ENCODE measurements at places on chromosomes 11 and 22.

DNA sequence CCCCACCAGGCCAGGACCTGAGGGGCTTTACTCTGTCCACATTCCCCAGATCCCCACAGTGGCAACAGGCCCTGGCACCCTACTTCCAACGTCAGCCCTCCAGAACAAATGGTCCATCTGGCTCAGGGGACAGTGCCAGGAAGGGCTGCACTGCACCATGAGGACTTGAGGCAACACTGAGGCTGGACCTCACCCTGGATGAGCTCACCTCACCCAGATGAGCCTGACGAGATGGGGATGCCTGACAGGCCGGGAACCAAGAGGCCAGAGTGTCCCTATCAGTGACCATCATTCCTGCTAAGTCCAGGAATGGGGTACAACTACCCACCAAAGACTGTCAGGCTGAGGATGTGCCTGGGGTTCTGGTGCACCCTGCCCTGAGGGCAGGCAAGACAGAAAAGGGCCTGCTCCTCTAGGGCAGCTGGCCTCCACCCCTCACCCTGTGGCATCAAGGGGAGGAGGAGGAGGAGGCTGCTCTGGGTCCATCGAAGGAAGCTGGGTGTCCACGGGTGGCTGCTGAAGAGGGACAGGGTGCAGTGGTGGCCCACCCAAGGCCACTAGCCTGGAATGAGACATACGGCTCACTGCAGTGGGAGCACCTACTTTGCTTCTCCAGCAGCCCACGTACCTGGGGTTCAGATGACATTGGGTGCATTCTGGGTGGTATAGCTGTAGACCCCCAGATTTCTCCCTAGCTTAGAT lies 14.6 kb downstream of the RSPH14 start:
- DNase-seq: no peak

- DNase-seq: peak; percentile 48
Observed at GRCh38 chr11:125348674-125349309, 147.3 kb downstream of the FEZ1 start.

GRCh38 chr11:33379947-33380346 lies 122.8 kb downstream of the HIPK3 start:
- DNase-seq: no peak

- DNase-seq: no peak
Observed at GRCh38 chr11:5847711-5848110, 6.0 kb upstream of the OR52E6 start.

- peak; percentile 20 for DNase-seq
Observed at GRCh38 chr22:32206774-32207758, 2.2 kb upstream of the RFPL2 start.

GRCh38 chr11:65639623-65640482 lies 2.0 kb downstream of the SIPA1 start:
- DNase-seq: no peak

DNA sequence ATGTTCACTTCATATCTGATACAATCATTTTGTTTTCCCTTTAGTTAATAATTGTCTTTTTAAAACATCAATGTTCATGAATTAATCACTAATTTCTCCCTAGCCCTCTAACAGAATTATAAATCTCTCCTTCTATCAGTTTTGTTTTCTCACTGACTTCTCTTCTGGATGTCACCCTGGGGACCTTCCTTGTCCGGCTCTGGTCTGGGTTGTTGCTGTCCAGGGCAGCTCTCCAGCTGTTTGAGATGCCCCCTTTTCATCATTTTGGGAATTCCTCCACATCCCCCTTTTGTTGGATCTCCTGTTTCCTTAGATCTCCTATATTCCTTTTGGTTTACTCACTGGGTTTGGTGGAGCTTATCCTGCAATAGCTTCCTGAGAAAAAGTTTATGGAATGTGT lies 35.6 kb upstream of the PSMA1 start:
- DNase-seq: peak; percentile 16

DNA sequence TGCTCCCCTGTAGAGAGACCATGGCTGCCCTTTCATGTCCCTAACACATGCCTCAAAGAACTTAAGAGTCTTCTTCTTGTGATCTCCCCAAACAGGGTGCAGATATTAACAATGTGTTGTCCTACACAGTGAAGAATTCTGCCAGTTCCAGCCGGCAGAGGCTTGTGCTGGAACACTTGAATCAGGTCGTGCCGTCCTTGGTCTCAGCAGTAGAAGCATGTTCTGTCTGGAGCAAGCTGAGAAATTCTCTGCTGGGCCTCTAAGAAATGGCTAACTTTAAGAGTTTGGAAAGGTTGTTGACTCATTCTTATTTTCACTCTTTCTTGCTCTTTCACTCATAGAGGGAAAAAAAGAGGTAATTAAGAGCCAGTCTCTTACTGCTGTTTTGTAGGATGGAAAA lies 71.1 kb upstream of the SLC25A18 start:
- DNase-seq: no peak

- DNase-seq: no peak
Observed at GRCh38 chr11:56990702-56991101, 2.0 kb downstream of the OR5AK2 start.

- DNase-seq: peak; percentile 95
Observed at GRCh38 chr11:57424792-57425564, 1.9 kb downstream of the SLC43A3 start.

DNA sequence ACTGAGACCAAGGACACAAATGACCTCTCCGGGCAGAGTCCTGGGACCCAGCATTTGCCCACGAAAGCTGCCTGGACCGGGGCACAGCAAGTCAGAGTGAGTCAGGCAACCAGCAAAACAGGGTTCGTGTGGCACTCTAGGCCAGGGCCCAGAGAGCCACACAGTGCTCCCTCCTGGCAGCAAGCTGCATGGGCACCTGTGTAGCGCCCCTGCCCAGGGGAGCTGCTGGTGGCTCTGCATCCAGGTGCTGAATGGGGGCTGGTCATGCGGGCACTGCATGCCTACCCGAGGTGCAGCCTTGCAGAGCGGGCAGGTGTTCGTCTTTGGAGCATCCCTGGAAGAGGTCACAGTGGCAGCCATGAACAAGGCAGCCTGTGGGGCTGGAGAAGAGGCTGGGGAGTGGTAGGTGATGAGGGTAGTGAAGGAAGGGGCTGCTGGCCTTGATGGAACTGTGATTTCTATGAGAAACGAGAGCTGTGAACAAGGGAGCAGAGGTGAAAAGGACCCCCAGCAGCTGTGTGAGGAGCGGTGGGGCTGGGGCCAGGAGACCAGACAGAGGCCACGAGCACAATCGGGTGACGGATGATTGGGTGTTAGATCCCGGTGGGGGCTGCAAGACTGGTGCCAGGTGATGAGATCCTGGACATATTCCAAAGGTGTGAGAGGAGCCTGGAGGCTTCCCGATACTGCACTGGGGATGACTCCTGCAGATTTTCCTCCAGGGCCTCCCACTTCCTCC lies 63.3 kb downstream of the DGCR2 start:
- DNase-seq: no peak

DNA sequence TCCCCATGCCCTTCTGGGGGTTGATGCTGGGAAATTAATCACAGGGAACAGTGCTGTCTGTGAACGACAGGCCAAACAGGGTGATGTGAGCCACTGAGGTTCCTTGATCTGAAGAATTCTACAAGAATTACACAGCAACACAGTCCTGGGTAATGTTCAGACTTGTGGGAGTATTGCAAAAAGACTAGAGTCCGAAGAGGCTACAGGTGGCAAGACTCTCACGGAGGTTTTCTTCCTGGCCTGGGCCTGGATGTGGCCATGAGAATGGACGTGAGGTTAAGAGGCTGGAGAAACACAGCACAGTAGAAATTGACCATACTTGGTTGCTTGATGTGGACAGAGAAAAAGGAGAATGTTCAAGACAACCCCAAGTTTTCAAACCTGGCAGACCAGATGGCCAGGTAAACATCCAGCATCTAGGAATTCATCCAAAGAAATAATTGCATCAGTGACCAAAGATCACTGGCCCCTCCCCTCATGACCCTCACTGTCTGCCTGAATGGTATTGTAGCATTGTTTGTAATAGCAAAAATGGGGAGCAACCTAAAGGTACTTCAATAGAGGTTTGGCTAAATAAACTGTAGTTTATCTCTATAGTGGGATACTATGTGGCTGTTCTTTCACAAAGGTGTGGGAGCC lies 70.8 kb downstream of the COMMD9 start:
- DNase-seq: no peak

- DNase-seq: no peak
Observed at GRCh38 chr22:50225200-50225969, 19.4 kb downstream of the TUBGCP6 start.

GRCh38 chr11:84230402-84230801 lies 944.2 kb upstream of the CCDC90B start:
- DNase-seq: no peak

GRCh38 chr22:47300698-47301405 lies 538.4 kb downstream of the TBC1D22A start:
- DNase-seq: no peak

GRCh38 chr11:130478881-130479280 lies 30.4 kb downstream of the ADAMTS15 start:
- DNase-seq: peak; percentile 42

GRCh38 chr11:73186886-73187285 lies 31.2 kb upstream of the P2RY2 start:
- DNase-seq: no peak

DNA sequence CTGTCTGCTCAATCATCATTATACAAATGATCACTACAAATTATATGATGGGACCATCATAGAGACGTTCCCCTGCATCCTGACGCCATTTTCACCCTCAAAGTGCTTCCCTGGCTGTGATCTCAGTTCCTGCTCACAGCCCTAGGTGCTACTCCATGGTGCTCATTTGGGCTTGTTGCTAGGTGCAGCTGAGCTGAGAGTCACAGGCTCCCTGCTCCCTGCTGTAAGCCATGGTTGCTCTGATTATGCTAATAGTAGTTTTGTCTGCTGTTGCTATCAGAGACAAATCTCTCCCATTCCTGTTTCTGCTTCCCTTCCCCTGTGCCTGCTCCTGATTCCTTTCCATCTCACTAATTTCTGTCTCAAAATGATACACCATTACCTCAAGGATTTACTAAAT lies 474.3 kb downstream of the METTL15 start:
- no peak for DNase-seq

DNA sequence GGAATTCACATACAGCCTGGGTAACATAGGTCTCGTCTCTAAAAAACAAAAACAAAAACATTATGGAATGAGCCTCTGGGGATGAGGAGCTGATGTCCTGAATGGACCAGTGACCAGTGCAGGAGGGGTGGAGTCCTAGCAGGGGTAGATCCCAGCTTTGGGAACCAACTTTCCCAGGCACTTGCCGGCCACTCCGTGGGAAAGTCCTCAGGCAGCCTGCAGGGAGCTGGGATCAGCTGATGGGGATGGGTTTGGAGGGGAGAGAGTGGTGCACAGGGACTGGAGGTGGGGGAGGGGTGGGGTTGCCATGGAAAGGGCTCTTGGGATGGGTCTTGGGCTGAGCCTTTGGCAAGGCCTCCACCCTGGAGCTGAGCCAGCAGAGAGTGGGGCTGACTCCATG lies 19.1 kb downstream of the MGAT3 start:
- DNase-seq: no peak

DNA sequence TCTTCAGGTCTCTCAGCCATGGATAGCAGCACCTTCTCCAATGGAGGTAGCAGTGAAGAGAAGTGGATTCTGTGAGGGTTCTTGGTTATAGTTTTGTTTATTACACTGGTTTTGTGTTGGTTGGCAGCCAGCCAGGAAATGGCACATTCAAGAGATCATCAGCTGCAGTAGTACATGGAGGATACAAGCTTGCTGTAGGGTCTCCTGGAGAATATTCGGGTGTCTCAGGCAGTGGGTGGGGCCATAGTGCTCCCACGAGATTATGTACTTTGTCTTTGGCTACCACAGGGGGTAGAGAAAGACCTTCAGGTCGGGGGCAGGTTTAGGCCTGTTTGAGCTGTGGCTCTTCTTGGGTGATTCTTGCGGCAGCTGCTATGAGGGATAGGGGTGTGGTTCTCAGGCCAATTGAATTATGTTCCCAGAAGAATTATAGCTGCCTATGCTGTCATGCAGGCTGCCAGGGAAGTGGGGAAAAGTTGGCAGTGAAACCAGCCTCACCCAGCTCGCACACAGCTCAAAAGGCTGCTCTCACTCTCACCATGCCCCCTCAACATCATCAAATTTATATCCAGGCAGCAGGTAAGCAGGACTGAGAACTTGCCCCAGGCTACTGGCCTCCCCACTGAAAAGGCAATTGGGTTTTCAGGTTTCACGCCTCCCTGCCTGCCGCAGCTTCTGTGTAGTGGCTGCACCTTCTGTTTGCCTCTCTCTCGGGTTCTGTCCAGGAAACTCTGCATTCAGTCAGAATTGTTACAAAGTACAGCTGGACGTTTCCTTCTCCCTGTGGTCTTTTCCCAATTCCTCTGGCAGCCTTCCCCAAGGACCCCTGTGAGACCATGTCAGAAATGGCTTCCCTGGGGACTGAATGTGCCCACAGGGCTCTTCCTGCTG lies 435.5 kb downstream of the LUZP2 start:
- no peak for DNase-seq

DNA sequence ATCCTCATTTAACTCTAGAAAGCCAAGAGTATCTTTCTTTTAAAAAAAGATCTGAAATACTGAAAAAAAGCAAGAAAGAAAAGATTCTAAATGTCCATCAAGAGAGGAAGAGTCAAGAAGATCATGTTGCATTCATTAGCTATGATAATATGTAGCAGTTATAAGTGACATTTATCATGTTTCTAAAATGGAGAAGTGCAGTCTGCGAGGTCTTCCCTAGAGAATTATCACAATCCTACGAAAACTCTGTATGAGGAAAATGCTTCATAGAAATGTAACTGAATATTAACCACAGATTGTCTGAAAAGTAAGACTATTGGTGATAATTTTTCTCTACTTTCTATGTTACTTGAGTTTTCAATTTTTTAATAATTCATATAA lies 77.4 kb upstream of the USP47 start:
- no peak for DNase-seq

GRCh38 chr11:24572376-24572775 lies 75.5 kb downstream of the LUZP2 start:
- no peak for DNase-seq

DNA sequence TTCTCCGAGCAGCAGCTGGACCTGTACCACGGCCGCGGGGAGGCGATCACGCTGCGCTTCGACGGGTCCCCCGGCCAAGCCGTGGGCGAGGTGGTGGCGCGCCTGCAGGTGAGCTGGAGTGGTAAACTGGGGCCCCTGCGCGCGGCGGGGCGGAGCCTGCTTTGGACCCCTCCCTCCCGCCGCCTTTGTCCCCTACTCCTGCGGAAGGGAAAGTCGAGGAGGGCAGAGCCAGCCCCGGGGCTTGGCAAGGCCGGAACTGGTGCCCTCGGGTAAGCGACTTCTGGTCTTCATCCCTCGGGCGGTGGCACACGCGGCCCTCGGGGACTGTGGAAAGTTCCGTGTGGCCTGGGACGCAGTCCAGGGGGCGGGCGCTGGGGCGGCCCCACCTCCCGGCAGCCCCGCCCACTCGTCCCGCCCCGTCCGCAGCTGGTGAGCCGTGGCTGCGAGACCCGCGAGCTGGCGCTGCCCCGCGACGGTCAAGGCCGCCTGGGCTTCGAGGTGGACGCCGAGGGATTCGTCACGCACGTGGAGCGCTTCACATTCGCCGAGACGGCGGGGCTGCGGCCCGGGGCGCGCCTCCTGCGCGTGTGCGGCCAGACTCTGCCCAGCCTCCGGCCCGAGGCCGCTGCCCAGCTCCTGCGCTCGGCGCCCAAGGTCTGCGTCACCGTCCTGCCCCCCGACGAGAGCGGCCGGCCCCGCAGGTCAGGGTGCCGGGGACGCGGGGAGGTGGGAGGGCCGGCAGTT lies 9.2 kb downstream of the SIPA1 start:
- DNase-seq: no peak

- no peak for DNase-seq
Observed at GRCh38 chr11:101759771-101760450, 154.9 kb upstream of the CEP126 start.

- DNase-seq: no peak
Observed at GRCh38 chr11:21604564-21604963, 588.3 kb upstream of the ANO5 start.

GRCh38 chr11:117670924-117671323 lies 126.1 kb downstream of the DSCAML1 start:
- no peak for DNase-seq
